ENCODE measurements at places on chromosomes 12 and 14.

DNA sequence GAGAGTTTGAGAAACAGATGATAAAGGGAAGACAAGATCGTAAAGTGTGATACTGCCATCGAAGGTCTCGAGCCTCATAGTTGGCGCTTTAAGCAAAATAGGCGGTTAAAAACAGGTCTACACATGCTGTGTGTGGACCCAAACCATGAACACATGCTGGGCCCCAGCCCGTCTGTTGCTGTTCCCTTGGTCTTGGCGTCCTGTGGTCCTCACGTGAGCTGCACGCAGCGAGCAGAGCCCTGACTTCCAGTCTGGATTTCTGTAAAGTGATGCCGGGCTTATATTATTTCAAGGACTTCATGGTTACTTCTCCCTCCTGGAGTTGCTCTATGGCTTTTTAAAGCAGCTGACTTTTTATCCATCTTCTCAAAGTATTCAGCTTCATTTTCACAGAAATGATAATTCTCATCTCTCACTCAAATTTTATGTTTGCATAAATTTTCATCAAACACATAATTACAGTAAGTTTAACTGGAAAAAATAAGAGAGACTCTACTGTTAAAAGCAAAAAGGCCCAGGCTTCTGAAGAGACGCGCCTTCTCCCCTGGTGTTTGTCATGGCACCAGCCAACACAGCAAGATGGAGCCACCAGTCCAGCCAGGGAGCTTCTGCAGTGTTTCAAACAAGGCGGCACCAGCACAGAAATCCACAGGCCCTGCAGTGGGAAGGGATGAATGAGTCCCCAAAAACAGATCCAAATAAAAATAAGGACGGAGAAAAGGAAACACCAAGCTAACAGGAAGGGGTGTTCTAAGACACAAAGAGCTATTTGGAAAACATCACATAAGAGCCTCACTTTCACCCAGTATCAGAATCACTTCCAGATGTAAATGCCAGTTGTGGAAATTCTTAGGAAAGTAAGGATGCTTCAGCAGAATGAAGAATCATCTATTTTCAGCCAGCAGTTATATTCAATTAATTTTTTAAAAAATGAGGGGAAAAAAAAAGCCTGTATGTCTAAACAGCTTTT is 24.9 kb downstream of the SFSWAP start:
- DNase-seq, result no peak

GRCh38 chr12:34342048-34342447 is 319.8 kb downstream of the ALG10 start:
- no peak for DNase-seq

DNA sequence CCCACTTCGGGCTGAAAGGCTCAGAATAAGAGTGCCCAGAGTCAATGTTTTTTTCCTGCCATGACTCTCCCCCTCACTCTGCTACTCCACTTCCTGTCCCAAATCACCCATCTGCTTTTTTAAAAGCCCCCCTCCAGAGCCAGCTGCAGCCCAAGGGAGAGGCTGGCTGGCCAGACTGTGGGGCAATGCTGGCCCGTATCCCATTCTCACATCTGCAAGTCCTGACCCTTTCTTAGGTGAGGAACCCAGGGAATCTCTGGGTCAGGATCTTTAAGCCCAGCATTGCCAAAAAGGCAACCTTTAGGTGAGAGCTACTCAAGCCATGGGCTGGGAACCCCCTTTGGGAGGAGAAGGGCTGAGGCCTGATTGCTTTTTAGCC is 1.7 kb upstream of the ITGA5 start:
- DNase-seq, result no peak

DNA sequence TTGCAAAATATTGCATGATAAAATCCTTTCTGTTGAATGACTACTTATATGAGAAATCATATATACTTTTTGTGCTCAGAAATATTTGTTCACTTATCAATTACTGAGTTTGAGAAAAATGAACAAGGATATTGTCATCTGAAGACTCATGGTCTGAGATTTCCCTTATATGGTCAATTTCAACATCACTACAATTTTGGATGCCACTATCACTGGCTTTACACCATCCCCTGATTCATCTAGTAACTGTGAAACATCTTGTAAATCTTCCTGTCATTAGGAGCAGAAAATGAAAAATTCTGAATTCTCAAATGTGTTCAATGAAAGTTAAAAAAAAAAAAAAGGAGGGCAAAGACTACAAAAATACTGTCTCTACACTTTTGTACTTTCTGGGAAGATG is 21.8 kb upstream of the GXYLT1 start:
- DNase-seq, result no peak

All from activated CD8-positive, alpha-beta memory T cell treated with anti-CD3 and anti-CD28 coated beads for 4 hours (primary cell).